ENCODE measurements at places on chromosomes 5 and 9. TPM values are rescaled to one million over a fixed set of nuclear protein-coding genes. Genes with fewer than 3 reads are reported as not detected.

GRCh38 chr9:138068601-138069035 lies 191.0 kb downstream of the CACNA1B start:
- H3K4me3 ChIP-seq, result no peak overlapping the region
- DNase-seq, result no peak
- no peaks in the 10 kb centered on the region for H3K4me1 ChIP-seq
- H3K27me3 ChIP-seq, result peaks cover 8% of the 10 kb centered on the region

- no peak overlapping the region for H3K4me3 ChIP-seq
- no peak overlapping the region for H3K27ac ChIP-seq
- H3K27me3 ChIP-seq, result no peaks in the 10 kb centered on the region
- DNase-seq, result no peak
- H3K36me3 ChIP-seq, result no peaks in the 10 kb centered on the region
- H3K4me1 ChIP-seq, result no peaks in the 10 kb centered on the region
Measured at GRCh38 chr5:14076561-14076960, 66.6 kb upstream of the TRIO start.

GRCh38 chr5:168898247-168898911 lies 319.2 kb upstream of the PANK3 start:
- H3K27ac ChIP-seq, result no peak overlapping the region
- H3K27me3 ChIP-seq, result no peaks in the 10 kb centered on the region
- no peak overlapping the region for H3K4me3 ChIP-seq
- no peaks in the 10 kb centered on the region for H3K36me3 ChIP-seq
- peaks cover 3% of the 10 kb centered on the region for H3K4me1 ChIP-seq

DNA sequence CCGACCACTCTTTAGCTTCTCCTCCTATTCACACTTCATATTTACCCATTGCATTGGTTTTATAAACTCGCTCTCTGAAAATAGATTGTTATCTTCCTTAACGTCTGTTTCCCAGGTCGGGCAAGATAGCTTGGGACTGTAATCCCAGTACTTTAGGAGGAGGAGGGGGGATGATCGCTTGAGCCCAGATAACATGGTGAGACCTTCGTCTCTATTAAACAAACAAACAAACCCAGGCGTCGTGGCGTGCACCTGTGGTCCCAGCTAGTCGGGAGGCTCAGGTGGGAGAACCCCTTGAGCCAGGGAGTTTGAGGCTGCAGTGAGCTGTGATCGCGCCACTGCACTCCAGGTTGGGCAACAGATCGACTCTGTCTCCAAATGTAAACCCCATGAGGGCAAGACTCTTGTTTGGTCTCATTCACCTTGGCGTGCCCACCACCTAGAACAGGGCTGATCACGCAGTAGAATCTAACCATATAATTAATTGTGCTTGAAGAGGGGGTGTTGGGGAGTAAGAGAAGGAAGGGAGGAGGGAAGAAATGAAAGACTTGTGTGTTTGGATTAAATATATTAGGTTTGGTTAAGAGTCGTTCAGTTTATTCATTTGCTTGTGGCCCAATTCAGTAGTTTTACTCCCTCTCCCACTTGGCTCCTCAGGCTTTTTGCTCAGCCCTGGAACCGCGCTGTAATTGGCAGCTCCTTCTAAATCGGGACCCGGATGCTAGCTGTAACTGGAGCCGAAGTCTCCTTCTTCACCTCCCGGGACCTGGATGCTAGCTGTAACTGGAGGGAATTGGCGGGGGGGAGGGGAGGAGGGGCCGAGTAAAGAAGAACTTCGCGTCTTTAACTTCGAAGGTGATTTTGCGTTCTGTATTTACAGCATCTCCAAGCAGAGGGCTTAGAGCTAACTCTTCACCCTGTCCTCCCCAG lies 24.9 kb downstream of the CDKN2A start:
- H3K27me3 ChIP-seq, result peaks cover 94% of the 10 kb centered on the region
- H3K36me3 ChIP-seq, result peaks cover 26% of the 10 kb centered on the region
- H3K4me1 ChIP-seq, result peaks cover 43% of the 10 kb centered on the region
- H3K4me3 ChIP-seq, result peak overlapping the region; percentile 14
- peak overlapping the region; percentile 33 for H3K27ac ChIP-seq

- peak; percentile 57 for DNase-seq
- H3K27me3 ChIP-seq, result no peaks in the 10 kb centered on the region
- H3K4me3 ChIP-seq, result peak overlapping the region; percentile 94
- peak overlapping the region; percentile 86 for H3K27ac ChIP-seq
Measured at GRCh38 chr5:177310757-177311391, 824 bp downstream of the MXD3 start.

DNA sequence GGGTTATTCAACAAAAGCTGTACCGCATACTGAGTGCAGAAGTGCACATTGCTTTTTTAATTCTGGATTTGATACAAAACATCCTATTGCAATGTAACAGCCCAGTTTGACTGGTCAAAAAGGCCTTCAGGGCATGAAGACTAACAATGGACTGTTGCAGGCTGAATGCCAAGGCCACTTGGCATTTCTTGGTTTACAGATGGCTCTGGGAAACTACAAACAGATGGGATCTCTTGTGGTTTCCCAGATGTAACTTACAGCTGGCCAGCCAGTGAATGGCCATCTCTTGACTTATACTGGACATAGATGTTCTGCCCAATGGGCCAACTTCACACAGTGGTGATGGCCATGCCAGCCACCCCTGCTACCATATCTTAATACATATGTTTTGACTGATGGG lies 36.8 kb downstream of the UGT3A2 start:
- H3K27ac ChIP-seq, result no peak overlapping the region
- no peaks in the 10 kb centered on the region for H3K4me1 ChIP-seq
- H3K27me3 ChIP-seq, result peaks cover 2% of the 10 kb centered on the region

DNA sequence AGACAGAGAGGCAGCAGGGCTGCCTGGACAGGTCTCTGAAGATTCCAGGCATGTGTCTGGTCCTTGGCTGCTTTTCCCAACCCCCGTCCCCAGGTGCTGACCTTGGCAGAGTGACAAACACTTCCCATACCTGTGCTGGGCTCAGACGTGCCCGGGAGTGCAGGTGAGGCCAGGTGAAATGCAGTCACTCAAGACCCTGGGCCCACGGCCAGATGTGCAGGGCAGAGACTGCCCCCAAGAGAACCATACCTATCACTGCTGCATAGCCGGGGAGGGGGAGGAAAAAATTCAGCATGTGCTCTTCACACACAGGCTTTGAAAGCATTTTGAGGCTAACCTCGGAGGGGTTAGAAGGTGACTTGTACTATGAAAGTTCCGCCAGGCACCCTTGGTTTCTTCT lies 22.6 kb downstream of the CCNJL start:
- peaks cover 1% of the 10 kb centered on the region for H3K27me3 ChIP-seq
- DNase-seq, result no peak
- no peak overlapping the region for H3K27ac ChIP-seq
- H3K4me1 ChIP-seq, result no peaks in the 10 kb centered on the region
- H3K4me3 ChIP-seq, result no peak overlapping the region

The MLANA gene
- not detected for total RNA-seq

The ADAMTS12 gene
- total RNA-seq, result not detected

The PARP8 gene
- 91.7 TPM for total RNA-seq
